Activated CD4-positive, alpha-beta T cell treated with anti-CD3 and anti-CD28 coated beads, Interleukin-2, amount 10 ng/mL, durations not matched to agents 7 days and 5 days (primary cell): ENCODE measurements at places on chromosomes 4 and X. TPM values are rescaled to one million over a fixed set of nuclear protein-coding genes. Genes with fewer than 3 reads are reported as not detected.

DNA sequence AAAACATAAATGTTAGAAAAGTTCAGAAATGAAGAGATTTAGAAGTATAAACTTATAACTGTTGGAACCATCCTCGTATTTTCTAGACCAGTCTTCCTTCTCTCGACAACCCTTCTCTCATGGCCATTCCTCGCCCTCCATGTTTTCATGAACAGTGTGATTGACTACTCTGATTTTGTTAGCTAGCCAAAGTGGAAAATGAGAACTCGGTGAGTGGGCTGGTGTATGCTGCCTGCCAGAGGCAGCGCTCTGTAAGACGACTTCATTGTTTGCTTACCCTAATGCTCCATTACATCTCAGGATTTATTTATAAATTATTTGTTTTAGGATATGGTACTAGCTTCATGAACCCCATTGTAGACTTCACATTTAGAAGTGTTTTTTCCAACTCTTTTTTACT is 153.0 kb downstream of the CBR4 start:
- no peak for DNase-seq

DNA sequence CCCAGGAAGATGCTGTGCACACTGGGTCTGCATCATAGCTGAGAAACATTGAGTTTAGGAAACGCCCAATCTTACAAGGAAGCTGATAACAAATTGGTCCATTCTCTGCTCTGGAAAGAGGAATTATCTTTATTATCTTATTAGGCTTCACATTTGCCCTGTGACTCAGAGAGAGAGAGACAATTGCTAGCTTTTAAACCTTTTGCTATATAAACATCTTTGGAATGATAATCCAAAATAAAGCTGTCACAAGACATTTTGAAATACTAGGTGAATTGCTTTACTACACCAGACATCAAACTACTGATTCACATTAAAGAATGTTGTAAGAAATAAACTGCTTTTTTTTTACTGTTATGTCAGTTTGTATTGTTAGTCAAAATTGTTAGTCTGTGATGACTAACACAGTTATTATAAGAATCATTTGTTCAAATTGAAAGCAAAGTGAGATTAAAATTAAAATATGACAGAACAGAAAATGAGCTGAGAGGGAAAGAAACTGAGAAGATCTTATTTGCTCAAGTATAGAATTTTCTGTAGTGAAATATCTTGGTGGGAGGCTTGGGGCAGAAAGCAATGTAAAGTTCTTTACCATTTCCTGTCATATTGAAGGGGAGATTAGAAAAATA is 765.4 kb upstream of the PCDH10 start:
- DNase-seq, result no peak

GRCh38 chrX:40996886-40997530 is 88.2 kb upstream of the USP9X start:
- DNase-seq, result no peak

DNA sequence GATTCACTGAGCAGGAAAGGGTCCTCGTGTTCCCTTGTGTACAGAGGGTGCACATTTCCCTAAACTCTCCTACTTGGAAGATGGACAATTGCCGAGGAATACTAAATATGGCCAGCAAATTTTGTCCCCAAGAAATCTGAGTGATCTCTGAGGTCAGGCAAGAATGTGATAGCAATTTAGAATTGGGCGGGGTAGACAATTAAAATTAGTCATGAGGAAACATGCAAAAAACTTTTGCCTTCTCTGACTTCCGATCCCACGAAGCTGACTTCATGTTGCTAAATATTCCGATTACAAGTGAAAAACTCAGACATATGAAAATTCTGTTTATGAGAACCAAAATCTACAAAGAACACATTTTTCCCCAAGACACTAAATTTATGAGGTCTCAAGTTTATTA is 453.9 kb upstream of the ZFP42 start:
- no peak for DNase-seq

GRCh38 chr4:21451032-21451431 is 497.5 kb downstream of the KCNIP4 start:
- DNase-seq, result no peak

DNA sequence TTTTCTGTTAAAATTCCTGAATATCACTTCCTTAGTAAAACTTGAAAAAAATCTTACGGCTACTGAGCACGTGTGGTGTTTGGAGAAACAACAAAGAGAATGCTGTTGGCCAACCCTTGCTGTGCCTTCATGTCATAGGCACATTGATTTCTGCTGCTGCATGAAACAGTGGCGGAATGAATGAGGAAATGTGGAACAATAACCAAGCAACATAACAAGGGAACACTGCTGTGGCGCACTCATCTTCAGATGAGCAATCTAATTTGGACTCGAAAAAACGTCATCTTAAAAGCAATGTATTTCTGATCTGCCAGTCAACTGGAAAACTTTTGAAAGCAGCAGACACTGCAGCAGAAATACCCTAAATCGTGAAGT is 51.4 kb downstream of the PROM1 start:
- DNase-seq, result no peak

- DNase-seq, result no peak
Measured at GRCh38 chrX:119181491-119181890, 53.9 kb upstream of the KIAA1210 start.

- DNase-seq, result no peak
Measured at GRCh38 chr4:11774346-11774745, 345.7 kb upstream of the HS3ST1 start.

DNA sequence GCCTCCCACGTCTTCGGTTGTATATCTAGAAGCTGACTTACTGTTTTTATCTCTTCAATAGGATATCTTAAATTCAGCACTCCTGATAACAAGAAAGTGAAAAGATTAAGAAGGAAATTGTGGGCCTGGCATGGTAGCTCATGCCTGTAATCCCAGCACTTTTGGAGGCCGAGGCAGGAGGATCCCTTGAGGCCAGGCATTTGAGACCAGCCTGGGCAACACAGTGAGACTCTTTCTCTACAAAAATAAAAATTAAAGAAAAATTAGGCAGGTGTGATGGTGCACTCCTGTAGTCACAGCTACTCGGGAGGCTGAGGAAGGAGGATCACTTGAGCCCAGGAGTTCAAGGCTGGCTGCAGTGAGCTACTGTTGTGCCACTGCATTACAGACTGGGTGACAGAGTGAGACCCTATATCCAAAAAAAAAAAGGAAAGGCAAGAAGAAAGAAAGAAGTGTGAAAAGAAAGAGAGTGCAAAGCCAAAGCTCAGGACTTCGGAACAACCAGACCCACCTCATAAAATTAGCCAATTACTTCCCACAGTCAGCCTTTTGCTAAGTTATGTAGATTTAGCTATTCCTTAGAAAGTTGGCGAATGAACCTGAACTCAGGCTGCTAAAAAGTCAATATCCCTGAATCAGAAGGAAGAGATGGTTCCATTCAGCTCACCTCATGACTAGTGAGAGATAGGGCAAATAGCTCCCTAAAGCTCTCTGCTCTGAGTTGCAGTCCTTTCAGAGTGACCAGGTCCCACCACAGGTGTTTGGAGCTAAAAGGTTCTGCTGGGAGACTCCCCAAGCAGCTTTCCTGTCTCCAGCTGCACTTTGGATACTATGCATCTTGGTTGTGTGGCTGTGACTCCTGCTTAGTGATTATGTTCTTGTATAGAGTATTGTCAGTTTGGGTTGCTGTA is 9.2 kb downstream of the FGG start:
- DNase-seq, result no peak

DNA sequence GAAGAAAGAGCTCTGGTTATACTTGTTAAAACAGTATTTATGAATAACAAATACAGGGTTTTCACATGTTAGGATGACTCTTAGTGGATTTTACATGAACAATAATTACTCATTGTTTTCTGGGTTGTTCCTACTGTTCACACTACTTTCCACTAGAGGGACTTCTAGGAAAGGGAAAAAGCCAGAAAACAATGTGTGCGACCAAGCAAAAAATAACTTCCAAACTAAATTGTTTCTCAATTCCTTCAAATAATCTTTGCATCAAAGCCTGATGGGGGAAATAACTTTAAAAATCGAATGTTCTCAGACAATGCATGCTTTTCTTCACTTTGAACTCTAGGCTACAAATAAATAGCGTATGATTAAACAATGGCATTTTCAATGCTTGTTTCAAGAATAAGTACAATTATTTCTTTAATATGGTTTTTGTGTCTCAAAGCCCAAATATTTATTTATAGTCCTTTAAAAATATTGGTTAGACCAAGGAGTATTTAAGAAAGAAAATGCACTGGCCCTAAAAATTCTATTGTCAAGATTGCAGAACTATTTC is 72.1 kb upstream of the ETNPPL start:
- DNase-seq, result no peak

GRCh38 chrX:39470588-39471407 is 627.0 kb downstream of the BCOR start:
- no peak for DNase-seq

DNA sequence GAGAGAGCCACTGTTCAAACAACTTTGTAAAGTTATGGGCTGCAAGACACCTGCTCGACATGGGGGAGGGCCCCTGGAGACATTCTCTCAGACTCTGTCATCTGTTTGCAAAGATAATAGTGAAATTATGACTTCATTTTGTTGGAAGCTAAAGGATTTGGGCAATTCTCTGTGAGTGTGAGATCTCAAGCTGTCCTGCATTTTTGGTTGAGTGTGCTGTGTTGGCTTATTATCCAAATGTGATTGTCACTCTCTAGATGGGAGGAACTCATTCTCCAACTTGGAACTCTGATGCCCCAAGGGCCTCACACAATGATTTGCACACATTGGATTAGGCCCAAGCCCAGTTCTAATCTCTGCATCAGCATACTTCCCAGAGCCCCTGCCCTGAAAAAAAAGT is 63.7 kb downstream of the STK32B start:
- DNase-seq, result no peak

GRCh38 chrX:22278375-22278774 is 5.7 kb downstream of the CBLL2 start:
- DNase-seq, result no peak

GRCh38 chr4:87912164-87913004 is 63.1 kb upstream of the SPP1 start:
- no peak for DNase-seq

GRCh38 chr4:56466910-56467283 is 520 bp upstream of the SRP72 start:
- peak; percentile 10 for DNase-seq

- DNase-seq, result no peak
Measured at GRCh38 chr4:6257247-6258025, 12.2 kb upstream of the WFS1 start.

DNA sequence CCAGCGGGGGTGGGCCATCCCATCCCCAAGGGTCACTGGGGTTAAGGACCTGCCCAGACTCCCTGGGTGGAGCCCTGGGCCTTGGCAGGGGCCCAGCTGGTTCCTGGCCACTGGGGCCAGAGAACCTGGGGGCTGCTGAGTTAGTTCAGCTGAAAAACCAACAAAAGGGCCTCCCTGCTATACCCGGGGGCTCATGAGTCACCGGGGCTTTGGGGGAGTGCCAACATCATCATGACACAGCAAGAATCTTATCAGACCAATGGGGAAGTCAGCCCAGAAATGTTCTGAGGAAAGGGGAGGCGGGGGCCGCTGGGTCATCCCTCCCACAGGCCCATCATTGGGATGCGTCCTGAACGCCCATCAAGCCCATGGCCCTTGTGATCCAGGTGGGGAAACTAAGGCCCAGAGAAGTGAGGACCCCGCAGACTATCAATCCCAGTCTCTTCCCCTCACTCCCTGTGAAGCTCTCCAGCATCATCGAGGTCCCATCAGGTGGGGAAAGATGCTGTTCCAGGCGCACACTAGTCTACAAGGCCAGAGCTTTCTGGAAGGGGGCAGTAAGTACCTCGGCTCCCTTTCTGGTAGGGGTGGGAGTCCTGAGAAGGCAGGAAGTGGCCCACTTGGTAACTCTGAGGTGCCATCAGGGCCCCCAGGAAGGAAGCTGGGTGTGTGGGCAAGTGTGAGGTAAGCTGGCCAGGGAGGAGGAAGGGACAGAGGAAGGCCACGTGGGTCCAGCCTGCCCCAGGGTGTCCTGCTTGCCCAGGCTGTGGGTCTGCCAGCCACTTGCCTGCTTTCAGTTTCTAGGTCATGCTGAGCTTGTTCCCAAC is 4.5 kb downstream of the G6PD start:
- DNase-seq, result no peak

DNA sequence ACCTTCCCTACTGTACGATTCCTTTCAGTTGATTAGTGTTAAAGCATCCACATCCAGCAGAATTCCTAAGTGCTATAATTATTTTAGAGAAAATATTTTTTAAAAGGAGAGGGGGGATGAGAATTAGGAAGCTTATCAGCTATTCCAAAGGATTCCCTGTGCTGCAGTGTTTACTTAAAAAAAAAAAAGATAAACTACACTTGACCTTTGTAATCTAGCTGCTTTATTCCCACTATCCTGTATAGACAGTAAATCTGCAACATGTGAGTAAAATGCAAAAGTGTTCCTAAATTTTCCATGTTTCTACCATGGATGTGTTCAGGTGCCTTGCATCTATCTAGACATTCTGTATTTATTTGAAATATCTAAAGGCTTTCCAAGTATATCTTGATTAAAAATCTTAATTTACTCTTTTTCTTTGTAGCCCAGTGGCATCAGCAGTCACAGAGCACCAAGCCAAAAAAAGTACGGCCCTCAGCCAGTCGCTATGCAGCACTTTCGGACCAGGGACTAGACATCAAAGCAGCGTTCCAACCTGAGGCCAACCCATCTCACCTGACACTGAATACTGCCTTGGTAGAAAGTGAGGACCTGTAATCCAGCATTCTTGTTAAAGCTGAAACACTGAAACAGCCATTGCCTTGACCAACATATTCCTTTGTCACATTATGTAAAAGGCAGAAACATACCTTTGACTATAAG is 84.1 kb downstream of the CBR4 start:
- no peak for DNase-seq

- DNase-seq, result no peak
Measured at GRCh38 chrX:10341309-10341708, 184.5 kb downstream of the CLCN4 start.

GRCh38 chr4:19438233-19438632 is 813.5 kb upstream of the SLIT2 start:
- DNase-seq, result no peak

DNA sequence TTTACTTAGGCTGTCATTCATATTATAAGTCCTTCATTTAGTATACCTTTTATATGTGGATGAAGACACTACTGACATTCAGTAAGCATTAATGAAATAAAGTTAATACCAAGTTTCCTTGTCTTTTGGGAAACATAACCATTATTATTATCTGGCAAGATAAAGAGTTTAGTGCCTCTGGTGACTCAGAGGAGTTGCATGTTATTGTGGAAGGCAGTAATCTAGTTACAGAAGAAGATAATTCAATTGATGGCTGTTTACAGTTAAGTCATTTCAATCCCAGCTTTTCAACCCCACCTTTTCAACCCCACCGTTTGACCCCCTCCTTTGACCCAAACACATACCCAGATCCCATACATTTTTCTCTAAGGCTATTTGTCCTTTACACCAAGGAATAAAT is 143.8 kb downstream of the FANCB start:
- no peak for DNase-seq

DNA sequence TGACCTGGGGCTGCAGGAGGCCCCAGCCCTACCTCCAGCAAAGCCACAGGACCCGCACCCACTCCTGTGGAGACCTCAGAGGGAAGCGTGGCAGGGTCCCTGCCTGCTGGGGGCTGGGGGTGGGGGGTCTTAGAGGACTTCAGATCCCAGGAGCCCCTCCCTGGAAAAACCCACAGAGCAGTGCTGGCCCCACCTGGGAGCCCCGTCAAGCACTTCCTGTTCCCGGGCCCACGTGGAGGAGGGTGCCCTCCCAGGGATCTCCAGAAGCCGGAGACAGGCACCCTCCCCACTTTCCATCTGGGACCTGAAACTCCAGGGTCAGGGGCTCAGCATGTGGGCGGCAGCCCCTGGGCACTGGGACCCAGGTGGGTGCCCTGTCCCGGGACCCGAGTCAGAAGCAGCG is 32.0 kb downstream of the TACC3 start:
- no peak for DNase-seq

Gene GIMD1
- total RNA-seq, result not detected

Gene SHOX
- not detected for total RNA-seq

Gene TNIP3
- 0.74 TPM for total RNA-seq

Gene FAAH2
- total RNA-seq, result 1.9 TPM

Gene SLC10A6
- not detected for total RNA-seq

Gene CLGN
- not detected for total RNA-seq
